ENCODE measurements at places on chromosomes 16 and 17.

DNA sequence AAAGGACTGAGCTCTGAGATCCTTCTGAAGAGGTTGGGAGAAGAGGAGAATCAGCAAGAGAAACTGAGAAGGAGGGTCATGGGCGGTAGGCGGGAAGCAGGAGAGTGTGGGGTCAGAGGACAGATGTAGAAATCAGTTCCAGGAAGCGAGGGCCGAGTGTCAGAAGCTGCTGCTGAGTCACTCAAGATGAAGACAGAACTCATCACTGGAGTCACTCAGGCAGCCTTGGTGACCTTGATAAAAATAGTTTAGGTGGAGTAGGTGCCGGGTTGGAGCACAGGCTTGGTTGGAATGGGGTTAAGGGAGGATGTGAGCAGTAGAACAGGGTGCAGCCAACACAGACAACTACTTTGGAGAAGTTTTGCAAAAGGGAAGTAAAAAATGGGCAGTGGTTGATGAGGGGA, 6.1 kb upstream of the ITGAM start:
- DNase-seq = no peak

DNA sequence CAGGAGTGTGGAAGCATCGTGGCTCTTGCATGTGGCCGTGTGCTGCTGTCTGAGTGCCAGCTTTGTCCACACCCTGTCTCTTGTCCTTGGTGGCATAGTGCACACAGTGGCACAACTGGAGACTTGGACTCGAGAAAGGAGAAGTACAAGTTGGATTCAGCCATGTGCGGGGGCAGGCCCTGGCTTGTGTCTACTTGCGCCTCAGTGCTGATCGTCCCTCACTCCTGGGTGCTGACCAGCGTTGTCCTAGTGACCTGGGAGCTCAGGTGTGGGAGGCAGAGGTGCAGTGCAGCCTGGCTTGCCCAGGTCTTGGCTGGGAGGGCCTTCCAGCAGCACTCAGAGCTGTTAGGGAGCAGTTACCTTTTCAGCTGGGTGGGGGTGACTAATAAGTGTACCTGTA, 20.6 kb downstream of the MPRIP start:
- DNase-seq = no peak

DNA sequence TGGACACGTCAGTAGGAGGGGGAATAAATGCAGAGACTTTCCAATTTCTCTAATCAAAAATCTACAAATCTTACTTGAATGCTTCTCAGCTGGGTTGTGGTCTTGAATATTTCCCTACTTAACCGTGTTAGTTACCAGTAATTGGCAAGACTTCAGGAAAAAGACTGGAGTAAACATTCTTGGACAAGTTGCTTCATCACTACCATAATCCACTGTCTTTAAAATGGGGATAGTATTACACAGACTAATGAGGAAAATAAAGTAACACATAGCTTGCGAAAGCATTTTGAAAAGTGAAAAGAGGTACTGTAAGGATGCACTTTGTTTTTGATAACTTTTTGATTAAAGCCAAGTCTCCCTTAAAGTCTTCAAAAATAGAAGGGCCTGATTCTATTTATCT, 18.4 kb downstream of the MYH1 start:
- no peak for DNase-seq

- DNase-seq = no peak
Observed at GRCh38 chr16:4852221-4852872, 5.1 kb downstream of the UBN1 start.

DNA sequence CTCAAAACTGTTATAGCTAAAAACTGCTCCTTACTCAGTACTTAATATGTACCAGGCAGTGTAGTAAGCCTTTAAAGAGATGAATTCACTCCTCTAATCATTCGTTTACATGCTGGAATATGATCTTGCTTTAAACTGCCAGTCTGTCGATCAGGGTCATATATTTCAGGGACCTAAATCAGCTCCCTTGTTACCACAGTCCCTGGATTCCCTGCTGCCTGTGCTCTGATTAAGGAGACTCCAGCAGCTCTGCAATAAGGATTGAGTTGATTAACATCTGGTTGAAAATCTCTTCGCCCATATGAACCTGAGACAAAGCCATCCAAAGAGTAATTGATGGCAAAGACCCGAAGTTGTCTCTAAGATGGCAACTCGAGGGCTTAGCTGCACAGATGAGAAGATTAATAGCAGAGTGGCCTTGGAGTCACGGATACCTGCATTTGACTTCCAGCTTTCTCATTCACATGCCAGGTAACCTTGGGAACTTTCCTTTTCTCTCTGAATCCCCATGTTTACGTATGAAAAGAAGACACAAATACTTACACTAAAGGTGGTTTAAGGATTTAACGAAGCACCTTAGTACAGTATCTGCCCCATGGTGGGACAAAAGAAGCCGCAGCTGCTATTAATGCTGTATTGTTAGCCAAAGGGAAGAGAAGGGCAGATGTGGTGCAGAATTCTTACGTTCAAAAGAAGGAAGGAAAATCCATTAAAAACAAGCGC, 68.2 kb downstream of the VAT1L start:
- DNase-seq = no peak

DNA sequence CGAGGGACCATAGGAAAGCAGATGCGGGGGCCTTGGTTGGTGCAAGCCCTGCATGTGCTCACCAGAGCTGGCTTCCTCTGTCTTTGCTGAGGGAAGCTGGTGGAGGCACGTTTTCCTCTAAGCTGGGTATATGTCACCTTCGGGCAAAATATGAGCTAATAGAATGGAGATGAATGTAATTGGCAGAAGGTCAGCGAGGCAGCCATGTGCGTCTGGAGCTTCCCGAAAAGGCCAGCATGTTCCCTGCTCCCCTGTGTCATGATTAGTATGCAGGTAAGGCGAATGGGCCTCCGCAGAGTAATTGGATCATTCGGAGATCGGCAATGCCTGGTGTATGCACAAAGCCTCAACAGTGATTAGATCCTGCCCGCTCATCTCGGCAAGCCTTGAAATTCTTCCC, 806.2 kb upstream of the EEF2KMT start:
- no peak for DNase-seq

GRCh38 chr17:54937426-54937825, 31.0 kb downstream of the COX11 start:
- DNase-seq = no peak

DNA sequence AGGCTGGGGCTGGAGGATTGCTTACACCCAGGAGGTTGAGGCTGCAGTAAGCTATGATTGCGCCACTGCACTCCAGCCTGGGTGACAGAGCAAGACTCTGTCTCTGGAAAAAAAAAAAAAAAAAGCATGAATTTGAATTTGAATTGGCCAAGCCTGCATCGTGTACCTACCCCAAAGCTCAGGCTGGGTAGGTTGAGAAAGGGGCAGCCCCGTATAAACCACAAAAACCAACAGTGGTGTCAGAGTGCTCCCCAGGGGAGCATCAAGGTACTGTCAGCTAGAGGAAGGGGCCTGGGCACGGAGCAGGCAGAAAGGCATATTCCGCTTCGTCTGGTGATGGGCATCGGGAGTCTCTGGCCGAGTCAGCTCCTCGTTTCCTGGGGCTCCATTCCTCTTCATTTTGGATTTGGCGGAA, 40.9 kb downstream of the RAP1GAP2 start:
- peak; percentile 32 for DNase-seq

DNA sequence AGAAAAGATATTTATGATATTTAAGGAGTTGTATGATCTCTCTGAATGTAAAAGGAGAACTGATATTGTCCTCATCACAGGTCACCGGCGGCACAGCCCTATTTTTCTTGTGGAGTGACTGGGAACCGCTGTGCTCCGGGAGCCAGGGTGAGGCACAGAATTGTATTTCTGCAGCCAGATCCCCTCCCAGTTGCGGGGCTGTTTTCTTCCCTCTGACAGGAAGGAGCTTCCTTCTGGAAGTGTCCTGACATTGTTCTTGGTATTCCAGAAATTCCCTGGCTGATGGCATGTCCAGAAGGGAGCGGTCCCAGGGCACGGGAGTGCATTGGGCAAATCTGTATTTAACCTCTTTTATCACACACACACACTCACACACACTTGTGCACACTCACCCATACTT, 268.6 kb upstream of the FOXF1 start:
- no peak for DNase-seq

GRCh38 chr16:87725596-87726235, 40.1 kb downstream of the KLHDC4 start:
- DNase-seq = no peak

GRCh38 chr16:10929853-10930754, 12.2 kb downstream of the DEXI start:
- DNase-seq = no peak

DNA sequence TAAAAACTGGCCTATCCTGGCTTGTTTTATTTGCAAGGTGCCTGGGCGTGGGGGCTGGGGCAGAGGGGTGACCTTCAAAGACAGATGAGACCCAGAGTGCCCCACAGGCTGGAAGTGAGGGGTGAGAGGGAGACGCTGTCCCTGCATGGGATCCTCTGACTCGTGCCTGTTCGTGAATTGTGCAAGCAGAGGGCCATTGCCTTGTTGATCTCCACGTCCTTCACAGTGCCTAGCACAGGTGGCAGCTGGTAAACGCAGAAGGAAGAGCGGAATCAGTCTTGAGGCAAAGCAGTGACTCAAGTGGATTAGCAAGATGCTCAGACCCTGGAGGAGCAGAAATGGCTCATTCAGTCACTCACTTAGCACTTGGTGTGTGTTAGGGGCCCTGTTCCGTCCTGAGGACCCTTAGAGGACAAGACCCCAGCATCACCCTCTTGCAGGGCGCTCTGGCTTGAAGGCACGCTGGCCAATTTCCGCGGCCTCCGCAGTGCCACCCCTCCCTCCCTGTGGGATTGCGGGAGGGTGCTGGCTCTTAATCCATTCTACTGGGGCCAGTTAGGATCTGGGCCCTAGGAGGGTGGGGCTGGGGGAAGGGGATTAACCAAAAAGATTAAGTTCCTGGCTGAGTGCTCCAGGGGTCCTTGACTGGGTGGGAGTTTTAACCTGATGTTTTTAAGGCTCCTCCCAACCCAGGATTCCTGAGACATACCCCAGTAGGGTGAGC, 151.2 kb downstream of the CCDC182 start:
- no peak for DNase-seq

- no peak for DNase-seq
Observed at GRCh38 chr17:16155536-16155935, 59.8 kb downstream of the NCOR1 start.

- no peak for DNase-seq
Observed at GRCh38 chr16:62585041-62585545, 548.9 kb upstream of the CDH8 start.

- DNase-seq = no peak
Observed at GRCh38 chr16:75529056-75529905, 6.6 kb downstream of the CHST5 start.

- DNase-seq = no peak
Observed at GRCh38 chr17:45428931-45429338, 3.7 kb downstream of the ARHGAP27 start.

DNA sequence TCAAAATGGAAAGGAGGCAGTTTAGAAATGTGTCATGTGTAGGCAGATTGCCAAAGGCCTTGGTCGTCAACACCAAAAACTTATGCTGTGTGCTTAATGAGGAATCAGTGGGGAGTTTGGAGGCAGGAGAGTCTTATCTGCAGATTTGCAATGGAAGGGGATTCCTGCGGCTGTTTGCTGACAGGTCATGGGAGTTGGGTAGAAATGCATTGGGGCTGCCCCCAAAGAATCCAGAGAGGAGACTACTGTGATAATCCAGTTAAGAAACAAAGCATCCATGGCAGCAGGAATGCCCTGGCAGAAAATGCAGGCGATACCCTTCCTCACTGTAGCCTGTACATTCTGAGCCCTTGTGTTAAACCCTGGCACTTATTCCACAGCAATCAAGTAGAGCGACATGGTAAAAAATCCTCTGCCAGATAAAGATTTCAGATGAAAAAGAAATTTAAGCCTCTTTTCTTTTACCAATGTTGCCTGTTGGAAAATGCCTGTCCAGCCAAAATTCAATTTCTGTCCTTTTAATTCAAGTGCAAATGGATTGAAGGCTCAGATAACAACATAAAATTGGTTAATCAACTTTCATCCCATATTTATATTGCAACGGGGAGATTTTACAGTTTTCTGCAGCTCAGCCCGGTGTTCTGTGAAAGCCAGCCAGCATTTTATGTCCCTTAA, 491.0 kb upstream of the CDH5 start:
- no peak for DNase-seq

DNA sequence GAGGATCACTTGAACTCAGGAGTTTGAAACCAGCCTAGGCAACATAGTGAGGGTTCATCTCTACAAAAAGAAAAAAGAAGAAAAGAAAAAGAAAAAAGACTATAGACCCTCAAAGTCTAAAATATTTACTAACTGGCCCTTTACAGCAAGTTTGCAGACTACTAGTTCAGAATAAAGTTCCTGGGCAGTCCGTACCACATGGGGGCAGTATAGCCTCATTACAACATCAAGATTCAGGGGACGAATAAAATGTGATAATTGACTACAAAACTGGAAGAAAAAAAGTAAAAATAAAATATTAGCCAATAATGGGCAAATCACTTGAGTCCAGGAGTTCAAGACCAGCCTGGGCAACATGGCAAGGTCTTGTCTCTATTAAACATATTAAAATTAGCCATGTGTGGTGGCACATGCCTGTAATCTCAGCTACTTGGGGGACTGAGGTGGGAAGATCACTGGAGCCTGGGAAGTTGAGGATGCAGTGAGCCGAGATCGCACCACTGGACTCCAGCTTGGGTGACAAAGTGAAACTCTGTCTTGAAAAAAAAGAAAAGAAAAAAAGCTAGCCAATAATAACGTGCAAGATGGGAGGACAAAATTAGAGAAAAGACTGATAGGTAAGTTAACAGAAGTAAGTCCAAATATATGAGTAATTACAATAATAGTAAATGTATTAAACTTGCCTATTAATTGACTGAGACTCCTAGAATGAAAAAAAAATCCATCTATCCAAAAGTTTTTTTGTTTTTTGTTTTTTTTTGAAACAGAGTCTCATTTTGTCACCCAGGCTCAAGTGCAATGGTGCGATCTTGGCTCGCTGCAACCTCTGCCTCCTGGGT, 129.4 kb upstream of the SEC14L1 start:
- DNase-seq = peak; percentile 58

DNA sequence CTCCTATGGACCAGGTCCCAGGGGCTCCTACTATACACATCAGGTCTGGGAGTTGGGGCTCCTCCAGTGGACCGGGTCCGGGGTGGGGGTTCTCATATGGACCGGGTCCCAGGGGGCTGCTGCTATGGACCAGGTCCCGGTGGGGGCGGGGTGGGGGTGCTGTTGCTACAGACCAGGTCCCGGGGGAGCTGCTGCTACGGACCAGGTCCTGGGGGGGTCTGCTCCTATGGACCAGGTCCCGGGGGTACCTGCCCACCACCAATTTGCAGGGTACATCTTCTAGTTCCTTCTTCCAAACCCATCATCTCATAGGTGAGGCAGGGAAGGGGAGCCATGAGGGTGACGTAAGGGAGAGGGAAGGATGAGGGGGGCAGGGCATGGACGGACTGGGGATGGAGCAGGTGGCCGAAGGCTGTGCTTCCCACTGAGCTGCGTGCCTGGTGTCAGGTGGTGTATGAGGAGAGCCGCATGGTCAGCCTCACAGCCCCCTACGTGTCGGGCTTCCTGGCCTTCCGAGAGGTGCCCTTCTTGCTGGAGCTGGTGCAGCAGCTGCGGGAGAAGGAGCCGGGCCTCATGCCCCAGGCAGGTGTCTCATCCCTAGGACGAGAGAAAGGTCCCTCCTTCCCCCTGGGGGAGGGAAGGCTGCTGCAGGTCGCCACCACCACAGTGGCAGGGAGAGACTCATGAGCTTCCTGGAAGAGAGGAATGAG, 6.6 kb downstream of the ENDOV start:
- DNase-seq = no peak

- no peak for DNase-seq
Observed at GRCh38 chr16:89525146-89525913, 17.1 kb downstream of the SPG7 start.

GRCh38 chr17:43578699-43579565, 32.8 kb upstream of the ETV4 start:
- peak; percentile 11 for DNase-seq
